Tibial nerve (tissue), 4 donors: ENCODE measurements at places on chromosomes 1 and 21. TPM values are rescaled to one million over a fixed set of nuclear protein-coding genes. Genes with fewer than 3 reads are reported as not detected.

GRCh38 chr21:16865632-16866031 lies 647.2 kb upstream of the CXADR start:
- DNase-seq = no peak
- no peak overlapping the region for H3K27ac ChIP-seq
- H3K4me1 ChIP-seq = no peaks in the 10 kb centered on the region
- no peaks in the 10 kb centered on the region for H3K27me3 ChIP-seq

PTP4A2 gene
- 184 TPM for total RNA-seq

ELAVL4 gene
- total RNA-seq = not detected

ANKRD65 gene
- 22.9 TPM for total RNA-seq
